ENCODE measurements at places on chromosomes 3 and 15.

DNA sequence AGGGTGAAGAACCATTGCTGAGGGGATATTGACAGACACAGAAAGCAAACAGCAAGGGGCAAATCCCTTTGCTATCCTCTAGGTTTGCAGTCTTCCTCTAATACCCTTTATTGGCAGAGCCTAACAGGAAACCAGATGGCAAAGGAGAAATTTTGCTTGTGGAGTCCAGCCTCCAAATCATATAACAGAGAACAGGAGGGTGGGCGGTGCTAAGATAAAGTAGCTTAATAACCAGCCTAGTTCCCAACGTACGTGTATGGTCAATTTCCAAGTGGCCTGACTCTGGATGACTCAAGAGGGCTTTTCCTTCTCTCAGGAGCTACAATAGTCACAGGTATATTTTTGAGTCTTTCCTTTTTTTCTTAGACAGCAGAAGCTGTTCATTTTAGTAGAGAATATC is 404.5 kb downstream of the PDCD6IP start:
- no peak for DNase-seq

- no peak for DNase-seq
Observed at GRCh38 chr3:7254251-7254650, 393.3 kb downstream of the GRM7 start.

- no peak for DNase-seq
Observed at GRCh38 chr3:118948146-118948545, 86.5 kb downstream of the IGSF11 start.

DNA sequence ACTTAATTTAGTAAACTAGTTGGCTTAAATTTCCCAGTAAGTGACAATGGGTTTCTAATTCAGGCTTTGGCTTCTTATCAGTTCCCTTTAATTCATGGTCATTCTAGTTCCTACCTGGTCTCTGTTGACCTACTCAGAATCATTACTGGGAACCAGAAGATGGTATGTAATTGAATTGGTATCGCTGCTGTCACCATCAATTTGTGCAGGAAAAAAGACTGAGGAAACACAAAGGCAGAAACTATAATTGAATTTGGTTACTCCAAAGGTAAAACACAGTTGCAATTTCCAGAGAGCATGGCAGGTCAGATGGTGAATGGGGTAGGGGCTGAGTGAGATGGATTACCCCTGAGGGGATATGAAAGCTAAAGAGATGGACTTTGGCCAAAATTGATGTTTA is 226.5 kb upstream of the GAP43 start:
- DNase-seq: no peak

DNA sequence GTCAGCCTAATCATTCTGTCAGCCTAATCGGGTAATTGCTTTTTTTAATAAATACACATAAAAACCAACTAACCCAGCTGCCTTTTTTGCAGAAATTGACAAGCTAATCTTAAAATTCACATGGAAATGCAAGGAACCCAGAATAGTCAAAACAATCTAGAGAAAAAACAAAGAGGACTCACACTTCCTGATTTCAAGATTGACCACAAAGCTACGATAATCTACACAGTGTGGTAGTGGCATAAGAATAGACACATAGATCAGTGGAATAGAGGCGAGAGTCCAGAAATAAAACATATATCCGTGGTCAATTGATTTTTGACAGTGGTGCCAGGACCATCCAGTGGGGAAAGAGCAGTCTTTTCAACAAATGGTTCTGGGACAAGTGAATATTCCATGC is 2.4 kb upstream of the C3orf20 start:
- no peak for DNase-seq

GRCh38 chr15:87716422-87716821 is 540.1 kb downstream of the NTRK3 start:
- no peak for DNase-seq

Measured in MCF 10A (cell line).